ENCODE measurements at places on chromosomes 1 and 21.

GRCh38 chr1:187504779-187505178, 676.0 kb downstream of the PLA2G4A start:
- DNase-seq, result no peak

DNA sequence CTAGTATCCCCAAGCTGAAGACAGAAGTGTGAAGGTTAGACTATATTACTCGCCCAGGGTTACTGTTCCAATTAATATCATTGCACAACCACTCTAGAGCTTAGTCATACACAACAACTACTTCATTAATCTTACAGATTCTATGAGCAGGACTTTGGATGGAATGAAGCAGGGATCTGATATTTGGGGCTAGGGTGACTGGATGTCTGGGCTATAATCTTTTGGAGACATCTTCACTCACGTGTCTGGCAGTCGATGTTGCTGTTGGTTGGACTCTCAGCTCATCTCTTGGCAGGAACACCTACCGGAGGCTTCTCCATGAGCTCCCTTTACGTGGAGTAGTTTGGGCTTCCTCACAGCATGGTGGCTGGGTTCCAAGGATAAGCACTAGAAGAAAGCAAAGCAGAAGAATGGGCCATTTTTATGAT, 519.2 kb upstream of the B3GALT2 start:
- no peak for DNase-seq

DNA sequence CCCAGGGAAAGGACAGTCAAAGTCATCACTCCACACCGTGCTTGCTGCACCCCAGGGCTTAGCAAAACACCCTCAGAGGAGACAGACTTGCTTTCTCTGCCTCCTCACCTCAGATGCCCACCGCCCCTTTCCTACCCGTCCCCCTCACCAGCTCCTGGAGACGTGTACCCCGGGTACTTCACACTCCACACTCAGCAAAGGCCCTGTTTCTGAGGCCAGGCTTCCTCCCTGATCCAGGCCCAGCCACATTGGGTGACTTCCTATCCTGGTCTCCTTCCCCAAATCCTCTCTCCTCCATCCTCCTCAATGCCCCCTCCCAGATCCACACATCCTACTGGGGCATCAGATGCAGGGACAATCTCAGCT, 116.7 kb downstream of the DMRTB1 start:
- no peak for DNase-seq

DNA sequence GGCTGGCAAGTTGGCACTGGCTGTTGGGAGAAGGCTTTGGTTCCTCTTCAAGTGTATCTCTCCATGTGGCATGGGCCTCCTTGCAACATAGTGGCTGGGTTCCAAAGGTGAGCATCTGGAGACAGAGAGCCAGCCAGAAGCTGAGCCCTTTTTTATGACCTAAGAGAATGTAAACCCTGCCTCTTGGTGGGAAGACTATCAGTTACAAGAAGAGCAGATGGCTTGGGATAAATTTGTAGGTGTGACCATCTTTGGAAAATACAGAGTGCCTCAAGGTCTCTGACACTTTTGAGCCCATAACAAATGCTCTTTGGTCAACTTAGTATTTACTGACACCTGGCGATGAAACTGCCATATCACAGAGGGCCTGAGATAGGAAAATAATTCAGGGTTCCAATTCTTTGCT, 31.4 kb upstream of the PRELP start:
- no peak for DNase-seq

- DNase-seq, result no peak
Measured at GRCh38 chr1:245715970-245716369, 561.2 kb downstream of the KIF26B start.

GRCh38 chr1:222114536-222115156, 372.8 kb upstream of the DUSP10 start:
- no peak for DNase-seq

DNA sequence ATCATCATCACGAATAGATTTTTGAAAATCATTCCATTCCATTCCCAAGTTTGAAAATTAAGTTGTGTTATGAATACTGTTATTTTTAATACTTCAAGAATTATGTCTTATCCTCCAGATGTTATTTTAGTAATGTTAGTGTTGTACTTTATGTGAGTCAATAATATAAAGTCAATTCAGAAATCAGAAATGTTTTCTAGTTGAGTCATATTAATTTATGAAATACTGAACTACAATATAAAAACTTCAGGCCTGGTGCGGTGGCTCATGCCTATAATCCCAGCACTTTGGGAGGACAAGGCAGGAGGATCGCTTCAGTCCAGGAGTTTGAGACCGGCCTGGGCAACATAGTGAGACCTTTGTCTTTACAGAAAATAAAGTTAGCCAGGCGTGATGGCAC, 38.4 kb upstream of the GPR25 start:
- no peak for DNase-seq

GRCh38 chr1:211068976-211069375, 65.0 kb downstream of the KCNH1 start:
- DNase-seq, result no peak

- no peak for DNase-seq
Measured at GRCh38 chr1:45490121-45490625, 790 bp downstream of the TESK2 start.

GRCh38 chr1:1858382-1859086, 32.4 kb downstream of the GNB1 start:
- DNase-seq, result peak; percentile 42
